ENCODE measurements at places on chromosomes 2 and 18. TPM values are rescaled to one million over a fixed set of nuclear protein-coding genes. Genes with fewer than 3 reads are reported as not detected.

GRCh38 chr2:215269397-215270117, 42.3 kb upstream of the ATIC start:
- DNase-seq = peak; percentile 60
- no peaks in the 10 kb centered on the region for H3K4me1 ChIP-seq
- no peaks in the 10 kb centered on the region for H3K27me3 ChIP-seq
- H3K36me3 ChIP-seq = no peaks in the 10 kb centered on the region
- H3K27ac ChIP-seq = no peak overlapping the region

The ATP6V1B1 gene
- 1.6 TPM for polyA plus RNA-seq

The SERPINB10 gene
- not detected for polyA plus RNA-seq

DNA sequence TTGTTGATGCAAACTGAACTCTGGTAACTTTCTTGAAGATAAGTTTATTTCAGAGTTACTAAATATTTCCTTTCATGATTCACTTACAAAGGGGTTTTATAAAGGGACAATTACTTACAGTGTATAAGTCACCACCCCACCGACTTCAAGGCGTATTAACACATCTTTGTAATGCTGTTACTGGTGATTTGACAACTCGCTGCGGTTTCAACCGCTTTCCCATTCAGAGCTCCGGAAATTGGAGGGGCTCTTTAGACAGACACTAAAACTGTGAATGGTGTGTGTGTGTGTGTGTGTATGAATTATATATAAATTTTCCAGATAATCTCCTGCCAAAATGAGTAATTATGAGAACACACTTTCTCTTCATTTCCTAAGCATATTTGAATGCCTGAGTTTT, 4.9 kb downstream of the TM4SF20 start:
- H3K4me1 ChIP-seq = peaks cover 10% of the 10 kb centered on the region
- no peak overlapping the region for H3K4me3 ChIP-seq
- H3K27ac ChIP-seq = no peak overlapping the region
- peaks cover 9% of the 10 kb centered on the region for H3K36me3 ChIP-seq
- H3K27me3 ChIP-seq = no peaks in the 10 kb centered on the region

The HNMT gene
- 71.1 TPM for polyA plus RNA-seq

- no peak overlapping the region for H3K27ac ChIP-seq
- H3K4me3 ChIP-seq = no peak overlapping the region
- no peaks in the 10 kb centered on the region for H3K36me3 ChIP-seq
- H3K27me3 ChIP-seq = peaks cover 20% of the 10 kb centered on the region
- H3K4me1 ChIP-seq = no peaks in the 10 kb centered on the region
Measured at GRCh38 chr2:118882693-118883336, 35.4 kb upstream of the EN1 start.

DNA sequence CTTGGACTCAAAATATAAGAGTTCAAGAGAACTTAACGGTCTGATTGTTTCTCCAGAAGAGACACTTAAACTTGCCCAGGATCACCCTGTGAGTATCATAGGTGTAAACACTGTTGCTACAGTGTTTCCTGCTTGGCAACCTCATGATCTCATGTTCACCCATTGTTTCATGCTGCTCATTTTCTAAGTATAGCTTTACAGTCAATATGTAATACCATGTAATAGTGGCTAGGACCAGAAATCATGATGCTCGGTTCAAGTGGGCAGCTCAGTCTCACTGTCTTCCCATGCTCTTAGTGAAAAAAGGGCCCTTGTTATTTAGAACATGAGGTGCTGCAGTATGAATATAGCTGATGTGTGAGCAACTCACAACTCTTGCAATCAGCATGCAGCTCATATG, 157.5 kb downstream of the CERS6 start:
- no peak for DNase-seq
- H3K4me3 ChIP-seq = no peak overlapping the region
- no peak overlapping the region for H3K27ac ChIP-seq

GRCh38 chr2:218578272-218578877, 9.7 kb downstream of the CNOT9 start:
- H3K27me3 ChIP-seq = no peaks in the 10 kb centered on the region
- peaks cover 26% of the 10 kb centered on the region for H3K36me3 ChIP-seq
- H3K4me1 ChIP-seq = no peaks in the 10 kb centered on the region
- no peak overlapping the region for H3K27ac ChIP-seq
- H3K4me3 ChIP-seq = no peak overlapping the region

The ERMN gene
- polyA plus RNA-seq = 0.57 TPM

GRCh38 chr2:107525406-107525805, 301.3 kb upstream of the RGPD4 start:
- no peak for DNase-seq
- no peaks in the 10 kb centered on the region for H3K4me1 ChIP-seq
- no peak overlapping the region for H3K27ac ChIP-seq
- H3K27me3 ChIP-seq = no peaks in the 10 kb centered on the region

DNA sequence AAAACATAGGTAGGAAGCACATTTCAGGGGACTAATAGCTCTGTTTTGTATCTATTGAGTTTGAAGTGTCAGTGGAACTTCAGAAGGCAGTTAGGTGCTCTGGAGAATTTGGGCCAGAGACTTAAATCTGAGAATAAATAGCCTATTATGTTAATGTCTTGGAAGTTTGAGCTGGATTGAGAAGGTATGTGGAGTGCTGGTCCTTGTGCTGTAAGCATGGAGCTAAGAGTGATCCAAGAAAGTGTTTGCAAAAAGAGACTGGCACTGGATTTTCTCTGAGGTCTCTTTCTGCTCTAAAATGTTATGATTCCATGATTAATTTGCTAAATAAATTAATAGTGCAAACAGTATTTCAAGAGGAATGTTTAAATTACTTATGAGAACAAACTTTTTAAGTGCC, 63.3 kb downstream of the ICOS start:
- no peak overlapping the region for H3K27ac ChIP-seq
- no peaks in the 10 kb centered on the region for H3K36me3 ChIP-seq
- H3K4me3 ChIP-seq = no peak overlapping the region
- H3K4me1 ChIP-seq = no peaks in the 10 kb centered on the region

Data from large intestine (tissue), 12 donors.